AG10803 (cell line): ENCODE measurements at places on chromosomes 3 and 15.

GRCh38 chr3:45666757-45667431 is 22.3 kb upstream of the SACM1L start:
- peak; percentile 61 for DNase-seq

- DNase-seq: peak; percentile 29
Measured at GRCh38 chr3:81666502-81667121, 94.8 kb downstream of the GBE1 start.

GRCh38 chr3:110234831-110235230 is 836.8 kb upstream of the NECTIN3 start:
- DNase-seq: peak; percentile 56

DNA sequence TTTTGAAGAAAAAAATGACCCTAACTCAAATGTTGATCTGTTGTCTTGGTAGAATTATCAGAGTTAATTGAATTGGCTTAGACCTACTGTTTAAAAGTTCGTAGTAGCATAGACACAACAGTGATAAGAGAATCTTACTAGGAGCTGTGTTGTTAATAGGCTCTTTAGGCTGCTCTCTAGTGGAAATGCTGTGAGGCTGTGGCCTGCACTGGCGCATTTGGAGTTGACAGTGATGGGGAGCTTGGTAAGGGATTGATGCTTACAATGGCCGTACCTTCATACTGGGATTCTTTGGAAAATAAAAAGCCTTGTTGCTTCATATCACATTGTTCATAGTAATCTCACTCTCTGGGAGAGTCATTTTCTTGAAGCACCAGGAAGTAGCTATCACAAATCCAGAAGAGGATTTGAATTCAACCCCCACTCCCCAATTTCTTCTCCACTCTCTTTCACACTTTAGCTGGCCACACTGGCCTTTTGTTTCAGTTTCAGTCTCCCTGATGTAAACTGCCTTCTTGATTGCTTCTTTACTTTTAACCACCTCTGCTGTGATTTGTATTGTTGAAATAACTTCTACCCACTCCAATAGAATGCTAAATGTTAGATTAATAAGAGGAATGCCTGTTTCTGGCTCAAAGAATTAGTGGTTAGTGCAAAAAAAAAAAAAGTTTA is 56.6 kb downstream of the CEP63 start:
- DNase-seq: no peak

- peak; percentile 76 for DNase-seq
Measured at GRCh38 chr3:175338775-175339535, 479.8 kb downstream of the NAALADL2 start.

GRCh38 chr15:59814409-59814808 is 125.3 kb upstream of the BNIP2 start:
- DNase-seq: no peak

GRCh38 chr3:37811625-37812498 is 49.8 kb upstream of the CTDSPL start:
- no peak for DNase-seq

- DNase-seq: no peak
Measured at GRCh38 chr3:125059488-125060245, 3.9 kb upstream of the HEG1 start.

DNA sequence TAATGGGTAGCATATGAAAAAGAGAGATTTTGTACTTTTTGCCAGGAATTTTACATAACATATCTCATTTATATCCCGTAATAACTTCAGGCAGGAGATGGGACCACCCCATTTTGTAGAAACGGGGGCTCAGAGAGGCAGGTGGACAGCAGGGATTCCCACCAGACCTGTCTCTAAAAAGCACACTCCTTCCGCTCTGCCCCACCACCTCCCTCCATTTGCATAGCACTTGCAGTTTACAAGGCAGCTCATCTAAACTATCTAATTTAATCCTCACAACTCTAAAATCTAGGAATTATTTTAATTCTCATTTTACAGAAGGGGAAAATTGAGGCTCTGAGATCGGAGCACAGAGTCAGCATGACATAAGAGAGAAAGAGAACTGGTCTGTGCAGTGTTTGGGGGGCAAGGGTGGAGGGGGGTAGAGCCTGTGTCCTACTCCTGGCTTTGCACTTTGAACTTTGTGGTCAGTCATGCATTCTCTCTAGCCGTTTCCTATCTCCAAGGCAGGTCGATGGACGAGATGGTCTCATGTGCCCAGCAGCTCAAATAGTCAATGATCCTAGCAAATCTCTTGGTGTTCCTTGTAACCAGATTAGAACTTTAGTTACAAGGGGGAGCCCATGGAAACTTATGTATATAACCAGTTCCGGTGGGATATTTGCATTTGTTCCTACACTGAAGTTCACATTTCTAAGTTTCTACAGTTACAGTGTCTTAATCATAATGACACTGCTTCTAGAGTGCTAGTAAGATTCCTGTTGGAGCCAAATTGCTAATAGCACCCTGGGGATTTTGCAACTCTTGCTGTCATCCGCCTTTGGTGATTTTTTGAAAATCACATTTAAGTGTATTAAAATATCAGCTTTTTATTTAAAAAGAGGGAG is 18.6 kb downstream of the CRYGS start:
- DNase-seq: no peak

- no peak for DNase-seq
Measured at GRCh38 chr3:193943851-193944517, 192.0 kb upstream of the HES1 start.

- no peak for DNase-seq
Measured at GRCh38 chr15:77414789-77415442, 5.0 kb downstream of the PEAK1 start.

DNA sequence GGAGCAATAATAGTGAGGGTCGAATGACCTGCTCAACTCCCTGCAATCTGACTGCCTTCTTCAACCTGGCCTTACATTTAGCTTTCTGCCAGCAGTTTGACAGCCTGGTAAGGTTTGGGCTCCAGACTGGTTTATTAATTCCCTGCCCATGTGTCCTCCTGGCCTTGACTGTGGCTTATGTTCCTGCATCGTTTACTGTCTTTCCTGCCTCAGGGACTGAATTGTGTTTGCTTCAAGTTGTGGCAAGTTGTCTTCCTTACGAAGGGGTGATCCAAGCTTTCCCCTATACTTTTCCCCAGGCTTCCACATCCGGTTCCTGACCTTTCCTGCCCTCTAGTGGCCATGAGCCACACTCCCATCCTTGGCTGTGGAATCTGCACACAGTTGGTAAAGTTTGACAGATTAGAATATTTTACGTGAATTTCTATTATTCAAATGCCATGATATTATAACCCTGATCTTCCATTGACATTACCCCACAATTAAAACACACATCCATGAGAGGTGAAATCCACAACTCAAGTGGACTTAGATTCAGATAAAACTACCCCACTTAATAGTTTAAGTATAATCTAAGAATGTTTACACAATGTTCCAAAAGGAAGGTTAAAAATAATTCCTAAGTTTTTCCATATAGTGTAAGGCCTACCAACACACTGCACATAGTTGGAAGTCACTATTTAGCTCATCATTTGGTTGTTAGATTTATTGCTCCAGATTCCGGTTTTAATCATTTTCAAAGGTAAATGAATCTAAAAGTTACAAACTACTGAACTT is 95.7 kb downstream of the NEDD4 start:
- peak; percentile 60 for DNase-seq

GRCh38 chr3:152151216-152151876 is 117.4 kb upstream of the MBNL1 start:
- peak; percentile 1 for DNase-seq

DNA sequence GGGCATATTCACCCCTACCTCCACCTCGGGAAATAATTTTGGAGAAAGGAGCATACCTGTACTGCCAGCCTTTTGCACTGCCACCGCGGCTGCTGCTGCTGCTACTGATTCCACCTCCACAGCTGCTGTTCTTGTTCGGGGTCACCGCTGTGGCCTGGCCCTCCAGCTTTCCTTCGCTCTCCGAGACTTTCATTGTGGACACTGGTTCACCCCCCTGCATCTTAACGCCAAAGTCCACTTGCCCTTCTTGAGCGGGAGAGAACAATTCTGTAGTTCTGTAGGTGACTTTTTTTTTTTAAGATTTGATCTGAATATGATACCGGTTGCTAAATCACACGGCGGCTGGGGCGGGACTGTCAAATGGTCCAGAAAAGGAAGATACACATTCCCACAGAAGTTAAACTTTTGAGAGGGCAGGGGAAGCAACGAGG is 701 bp downstream of the OSBPL11 start:
- DNase-seq: no peak

DNA sequence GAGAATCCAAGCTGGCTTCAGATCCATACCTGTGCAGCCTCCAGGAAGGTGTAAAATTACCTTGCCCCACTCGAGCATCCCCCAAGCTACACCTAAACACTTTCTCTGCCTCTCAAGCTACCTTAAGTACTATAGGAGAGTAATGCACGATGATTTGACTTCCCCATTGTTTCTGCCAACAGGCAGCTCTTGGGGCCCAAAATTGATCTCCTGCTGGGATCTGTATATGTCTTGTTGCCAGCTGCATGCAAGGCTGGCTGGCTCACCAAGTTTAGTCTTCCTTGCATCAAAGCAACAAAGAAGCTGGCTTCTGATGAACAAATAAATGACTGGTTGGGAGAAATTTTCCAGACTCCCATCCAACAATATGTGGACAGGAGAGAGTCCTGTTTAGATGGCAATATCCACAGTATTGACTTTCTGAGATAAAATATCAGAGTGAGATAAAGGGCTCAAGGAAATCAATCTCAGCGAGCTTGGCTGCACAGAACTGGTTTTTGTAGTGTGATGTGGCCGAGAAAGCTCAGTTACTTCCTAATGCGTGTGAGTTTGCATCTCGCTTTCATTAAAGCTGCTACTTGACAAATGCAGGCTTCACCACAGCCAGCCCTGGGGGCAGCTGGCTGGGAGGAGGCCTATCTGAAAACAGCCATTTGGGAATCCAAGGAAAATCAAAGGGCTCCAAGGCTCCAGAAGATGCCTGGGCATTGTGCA is 140.7 kb downstream of the MINAR1 start:
- DNase-seq: no peak

GRCh38 chr15:67138891-67139855 is 73.8 kb downstream of the SMAD3 start:
- DNase-seq: no peak

GRCh38 chr3:42276141-42277132 is 10.5 kb upstream of the CCK start:
- no peak for DNase-seq

DNA sequence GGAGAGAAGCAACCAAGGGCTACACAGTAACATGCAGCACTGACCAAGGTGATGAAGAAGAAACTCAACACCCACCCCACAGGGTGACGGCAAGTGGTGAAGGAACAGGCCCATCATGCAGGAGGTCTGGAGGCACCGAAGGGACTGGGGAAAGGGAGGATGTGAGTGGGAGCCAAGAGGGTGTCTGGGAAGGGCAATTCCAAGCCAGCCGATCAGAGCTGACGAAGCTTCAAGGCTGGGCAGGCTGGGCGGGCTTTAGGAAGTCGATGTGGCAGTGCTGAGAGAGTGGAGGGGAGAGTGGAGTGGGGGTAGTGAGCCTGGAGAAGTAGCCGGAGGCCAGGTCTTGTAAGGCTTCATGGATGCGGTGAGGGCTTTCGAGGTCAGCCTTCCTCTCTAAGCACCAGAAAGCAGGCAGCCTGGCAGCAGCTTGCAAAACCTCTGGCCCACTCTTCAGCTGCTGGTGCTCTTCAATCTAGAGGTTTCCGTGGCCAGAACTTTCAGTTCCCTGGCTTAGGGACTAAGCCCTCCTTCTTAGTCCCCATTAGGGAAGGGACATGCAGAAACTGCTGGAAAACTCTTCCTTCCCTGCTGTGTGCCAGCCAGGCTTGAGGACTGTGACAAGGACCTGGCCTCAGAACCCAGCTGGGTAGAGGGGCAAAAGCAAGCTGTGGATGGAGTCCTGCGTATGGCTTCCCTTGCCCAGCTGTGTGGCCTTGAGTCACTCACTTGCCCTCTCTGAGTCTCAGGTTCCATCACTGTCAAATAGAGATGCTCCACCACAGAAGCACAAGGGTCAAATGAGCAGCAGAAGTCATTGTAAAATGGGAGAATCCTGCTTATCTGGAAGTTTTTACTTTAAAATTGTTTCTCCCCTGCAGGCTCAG is 72.1 kb downstream of the TLE3 start:
- peak; percentile 54 for DNase-seq

DNA sequence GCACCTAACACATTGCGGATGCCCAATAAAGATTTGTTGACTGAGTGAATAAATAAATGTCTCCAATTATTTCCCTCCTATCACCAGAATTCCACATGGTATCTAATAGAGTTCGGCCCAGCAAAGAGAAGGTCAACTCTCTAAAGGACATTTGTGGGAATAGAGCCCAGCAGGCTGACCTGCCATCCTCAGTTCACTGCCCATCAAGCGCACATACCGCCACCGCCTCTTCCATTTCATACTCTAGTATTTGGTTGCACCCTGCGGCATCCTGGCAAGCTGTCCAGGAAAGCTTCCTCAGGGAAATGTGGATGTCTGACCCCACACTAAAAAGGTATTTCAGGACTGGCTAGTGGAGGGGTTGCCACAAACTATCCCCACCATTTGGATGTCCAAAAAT is 29.8 kb upstream of the DLG1 start:
- DNase-seq: no peak

GRCh38 chr3:119219069-119219468 is 21.6 kb downstream of the B4GALT4 start:
- no peak for DNase-seq

DNA sequence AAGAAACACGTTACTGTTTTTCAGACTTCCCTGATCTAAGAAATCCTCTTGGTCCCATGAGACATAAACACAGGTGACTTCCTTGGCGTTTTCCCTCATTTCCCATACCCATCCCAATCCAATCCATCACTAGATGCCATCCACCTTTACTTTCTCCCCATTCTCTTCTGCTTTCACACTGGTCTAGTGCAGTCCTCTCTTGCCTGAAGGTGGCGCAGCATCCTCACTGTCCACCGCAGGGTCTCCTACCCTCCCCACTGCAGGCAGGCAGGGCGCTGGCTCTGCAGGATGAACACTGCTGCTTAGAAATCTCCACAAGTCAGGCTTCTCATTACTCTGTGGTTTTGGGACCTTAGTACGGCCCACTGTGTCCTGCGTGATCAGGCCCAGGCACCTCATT is 58.2 kb downstream of the RAB7A start:
- DNase-seq: no peak

DNA sequence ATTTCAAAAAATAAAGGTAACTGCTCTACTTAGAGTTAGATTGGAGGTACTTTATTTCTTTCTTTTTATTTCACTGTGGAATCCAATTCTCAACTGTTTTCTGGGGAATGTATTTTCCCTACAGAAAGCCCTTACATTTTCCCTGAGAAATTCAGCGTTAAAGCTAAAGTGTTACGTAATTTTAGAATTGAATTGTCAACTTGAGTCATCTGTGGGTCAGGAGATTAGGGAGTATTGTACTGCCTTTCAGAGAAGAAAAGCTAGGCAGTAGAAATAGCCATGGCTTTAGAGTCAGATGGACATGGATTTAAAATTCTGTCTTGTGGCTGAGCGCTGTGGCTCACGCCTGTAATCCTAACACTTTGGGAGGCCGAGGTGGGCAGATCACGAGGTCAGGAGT is 728.6 kb downstream of the ROBO1 start:
- peak; percentile 25 for DNase-seq

GRCh38 chr15:63029676-63030075 is 12.9 kb upstream of the TPM1 start:
- DNase-seq: peak; percentile 43

GRCh38 chr3:179000144-179000543 is 71.5 kb downstream of the ZMAT3 start:
- DNase-seq: no peak
